ENCODE measurements at places on chromosomes 1 and 21.

- DNase-seq = no peak
These were observed 54.3 kb upstream of the RAB3GAP2 start for GRCh38 chr1:220326578-220326977.

GRCh38 chr1:2563205-2563604, 7.0 kb downstream of the TNFRSF14 start:
- no peak for DNase-seq

- no peak for DNase-seq
These were observed 131.9 kb upstream of the NFIA start for GRCh38 chr1:60950224-60951063.

- peak; percentile 35 for DNase-seq
These were observed 47.1 kb upstream of the DMBX1 start for GRCh38 chr1:46442317-46443161.

- DNase-seq = no peak
These were observed 39.6 kb downstream of the ELAVL4 start for GRCh38 chr1:50148142-50148923.

- no peak for DNase-seq
These were observed 269.5 kb downstream of the HHAT start for GRCh38 chr1:210598135-210598652.

DNA sequence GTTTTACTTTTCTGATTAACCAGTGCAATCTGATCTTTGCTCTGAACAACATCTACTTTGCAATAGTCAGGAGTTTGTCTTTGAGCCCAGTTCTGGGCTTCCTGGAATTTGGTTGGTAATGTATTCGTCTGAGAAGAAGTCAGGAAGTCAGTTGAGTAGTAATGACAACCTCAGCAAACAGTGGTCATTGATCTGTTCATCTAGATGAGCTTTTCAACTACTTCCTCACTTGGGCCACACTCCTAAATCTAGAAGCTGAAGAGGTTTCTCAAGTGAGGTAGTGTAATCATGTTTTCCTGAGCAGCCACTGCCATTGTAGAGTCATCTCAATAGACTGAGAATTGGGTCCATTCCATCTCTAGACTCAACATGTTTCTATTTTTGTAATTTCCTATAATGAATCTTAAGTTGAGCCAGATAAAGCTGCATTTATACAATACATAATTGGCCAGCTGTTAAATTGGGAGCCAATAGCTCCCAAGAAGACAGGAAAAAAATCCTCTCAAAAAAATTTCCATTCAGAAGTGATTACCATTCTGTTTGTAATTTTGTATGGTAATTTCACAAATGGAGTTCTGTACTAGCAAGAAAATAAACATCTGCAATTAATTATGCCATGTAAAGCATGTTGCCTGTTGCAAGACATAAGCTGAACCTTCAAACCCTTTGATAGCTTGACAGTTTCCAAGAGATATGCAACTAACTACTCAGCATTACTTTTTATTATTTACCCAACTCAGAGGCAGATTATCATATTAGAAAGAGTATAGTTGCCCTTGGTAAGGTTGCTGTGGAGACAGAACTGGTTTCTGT, 49.6 kb downstream of the WDR64 start:
- no peak for DNase-seq

- no peak for DNase-seq
These were observed 89.5 kb downstream of the DDAH1 start for GRCh38 chr1:85375493-85375892.

DNA sequence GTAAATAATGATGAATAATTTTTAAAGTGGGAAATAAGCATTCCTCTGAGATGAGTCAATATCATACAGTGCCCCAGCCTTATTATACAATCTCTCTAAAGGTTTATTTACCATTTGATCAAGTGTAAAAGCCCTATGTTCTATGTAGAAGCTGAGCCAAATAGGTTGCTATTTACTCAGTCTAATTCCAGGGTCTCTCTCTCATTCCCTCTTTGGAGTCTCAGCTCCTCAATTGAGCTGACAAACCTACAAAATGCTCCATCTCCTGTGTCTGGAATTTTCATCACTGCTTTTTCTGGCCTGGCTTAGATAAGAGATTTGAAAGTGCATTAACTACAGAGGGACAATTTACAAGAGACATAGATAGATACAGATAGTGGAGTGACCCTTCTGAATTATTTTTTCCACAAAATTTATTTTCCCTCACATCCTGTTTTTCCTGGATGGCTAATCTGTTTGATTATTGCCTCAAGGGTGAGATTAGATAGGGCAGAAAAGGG, 24.8 kb upstream of the USH2A start:
- no peak for DNase-seq

GRCh38 chr1:38973659-38974437, 17.2 kb upstream of the AKIRIN1 start:
- DNase-seq = no peak

DNA sequence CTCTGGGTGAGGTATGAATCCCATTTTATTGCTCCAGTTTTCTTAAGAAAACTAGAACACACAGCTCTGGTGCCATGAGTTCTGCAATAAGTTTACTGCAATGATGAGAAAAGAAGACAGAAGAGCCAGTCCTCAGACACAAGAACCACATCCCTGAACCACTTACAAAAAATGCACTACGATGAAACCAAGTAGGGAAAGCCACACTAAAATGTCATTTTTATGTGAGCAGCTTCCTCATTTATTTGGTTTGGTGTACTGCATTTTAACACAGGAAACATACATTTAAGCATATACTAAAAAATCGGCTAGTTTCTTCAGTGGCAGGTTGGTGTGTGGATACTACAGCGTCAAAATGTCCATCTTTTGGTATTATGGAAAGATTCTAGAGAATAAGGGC, 95.9 kb downstream of the PTPN14 start:
- no peak for DNase-seq

DNA sequence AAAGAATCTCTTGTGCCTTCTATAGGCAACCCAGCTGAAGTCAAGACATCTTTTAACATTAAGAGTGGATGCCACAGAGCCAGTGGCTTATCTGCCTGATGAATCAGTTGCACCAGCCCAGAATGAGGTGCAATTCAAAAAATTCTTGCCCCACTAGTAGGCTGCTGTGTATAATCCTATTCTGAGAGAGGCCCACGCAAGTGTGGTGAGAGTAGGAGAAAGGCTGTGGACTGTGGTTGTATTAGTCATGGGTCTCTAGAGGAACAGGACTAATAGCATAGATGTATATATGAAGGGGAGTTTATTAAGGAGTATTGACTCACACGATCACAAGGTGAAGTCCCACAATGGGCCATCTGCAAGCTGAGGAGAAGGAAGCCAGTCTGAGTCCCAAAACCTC, 216.4 kb downstream of the LTN1 start:
- DNase-seq = no peak

GRCh38 chr1:233482388-233482787, 131.5 kb upstream of the KCNK1 start:
- DNase-seq = no peak
